ENCODE measurements at places on chromosomes 5 and 9. TPM values are rescaled to one million over a fixed set of nuclear protein-coding genes. Genes with fewer than 3 reads are reported as not detected.

- DNase-seq = peak; percentile 57
Observed at GRCh38 chr5:68033961-68034571, 181.5 kb upstream of the PIK3R1 start.

- no peak for DNase-seq
Observed at GRCh38 chr5:42828671-42829070, 17.0 kb upstream of the SELENOP start.

DNA sequence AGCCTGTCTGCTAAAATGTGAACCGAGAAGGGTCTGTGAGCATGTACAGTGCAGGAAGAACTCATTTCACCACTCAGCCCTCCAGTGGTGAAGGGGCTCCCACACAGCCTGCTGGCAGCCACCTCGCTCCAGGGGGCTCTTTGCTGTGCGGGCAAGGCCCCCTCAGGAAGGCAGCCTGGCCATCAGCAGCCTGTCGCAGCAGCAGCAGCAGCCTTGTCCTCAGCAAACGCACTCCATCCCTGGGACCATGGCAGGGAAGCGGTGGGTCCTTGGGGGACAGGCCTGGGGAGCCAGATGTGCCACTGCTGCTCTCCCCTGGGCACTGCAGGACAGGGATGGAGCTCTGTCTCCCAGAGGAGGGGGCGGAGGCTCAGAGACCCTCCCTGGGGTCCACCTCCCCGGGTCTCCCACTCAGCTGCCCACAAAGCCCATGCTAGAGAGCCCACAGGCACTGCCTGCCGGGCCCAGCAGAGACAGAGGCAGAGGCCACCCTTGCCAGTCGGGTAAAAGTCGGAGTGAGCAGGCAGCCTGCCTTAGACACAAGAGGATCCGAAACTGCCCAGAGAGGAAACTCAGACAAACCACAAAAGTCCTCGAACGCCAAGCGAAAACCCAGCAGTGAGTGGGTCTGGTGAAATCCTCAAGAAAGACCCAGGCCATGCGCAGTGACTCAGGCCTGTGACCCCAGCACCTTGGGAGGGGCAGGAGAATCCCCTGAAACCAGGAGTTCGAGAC lies 8.0 kb downstream of the BRD3 start:
- DNase-seq = no peak

DNA sequence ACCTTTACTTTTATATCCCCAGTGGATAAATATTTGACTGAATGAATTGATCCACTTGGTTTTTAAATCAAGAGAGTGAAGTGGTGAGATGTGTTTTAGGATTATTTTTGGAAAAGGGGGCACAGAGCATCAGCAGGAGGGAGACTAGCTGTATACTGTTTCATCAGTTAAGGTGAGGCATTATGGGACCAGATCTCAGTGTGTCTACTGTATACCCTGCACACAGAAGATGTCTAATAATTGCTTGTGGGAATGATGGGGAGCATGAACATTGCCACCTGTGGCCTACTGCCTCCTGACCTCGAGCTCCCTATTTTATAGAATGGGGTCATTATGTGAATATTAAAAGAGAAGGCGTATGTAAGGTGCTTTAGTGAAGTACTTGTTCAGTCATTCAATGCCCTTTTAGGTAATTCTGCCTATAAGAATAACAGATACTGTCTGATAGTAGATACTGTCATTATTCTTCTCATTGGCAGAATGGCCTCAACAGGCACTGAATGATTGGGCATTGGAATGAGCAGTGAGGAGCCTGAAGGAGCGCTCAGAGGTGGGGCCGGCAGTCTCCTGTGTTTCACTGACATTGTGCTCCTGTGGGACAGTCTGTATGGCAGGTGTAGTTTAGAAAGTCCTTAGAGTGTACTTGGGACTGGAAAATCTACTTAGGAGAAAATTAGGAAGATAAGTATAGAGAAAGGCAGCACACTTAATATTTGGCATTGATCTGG lies 47.4 kb upstream of the FAM120AOS start:
- no peak for DNase-seq

- no peak for DNase-seq
Observed at GRCh38 chr5:34488984-34489383, 167.1 kb upstream of the RAI14 start.

DNA sequence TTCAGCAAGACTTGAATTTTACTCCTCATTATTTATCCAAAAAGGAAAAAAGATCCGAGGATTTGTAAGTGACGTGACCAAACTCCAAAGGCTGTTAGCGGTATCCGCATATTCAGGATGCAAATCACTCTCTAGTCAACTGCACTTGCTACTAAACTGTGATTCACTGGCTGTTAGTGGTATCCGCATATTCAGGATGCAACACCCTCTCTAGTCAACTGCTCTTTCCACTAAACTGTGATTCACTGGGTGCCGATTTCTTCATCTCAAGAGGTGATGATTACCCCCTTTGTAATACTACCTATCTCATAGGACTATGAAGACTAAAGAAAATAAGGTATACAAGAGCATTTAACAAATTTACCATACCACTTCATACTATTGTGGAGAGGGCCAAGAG lies 5.7 kb downstream of the MAPKAP1 start:
- DNase-seq = no peak

- DNase-seq = no peak
Observed at GRCh38 chr9:91725651-91726050, 224.4 kb downstream of the ROR2 start.

DNA sequence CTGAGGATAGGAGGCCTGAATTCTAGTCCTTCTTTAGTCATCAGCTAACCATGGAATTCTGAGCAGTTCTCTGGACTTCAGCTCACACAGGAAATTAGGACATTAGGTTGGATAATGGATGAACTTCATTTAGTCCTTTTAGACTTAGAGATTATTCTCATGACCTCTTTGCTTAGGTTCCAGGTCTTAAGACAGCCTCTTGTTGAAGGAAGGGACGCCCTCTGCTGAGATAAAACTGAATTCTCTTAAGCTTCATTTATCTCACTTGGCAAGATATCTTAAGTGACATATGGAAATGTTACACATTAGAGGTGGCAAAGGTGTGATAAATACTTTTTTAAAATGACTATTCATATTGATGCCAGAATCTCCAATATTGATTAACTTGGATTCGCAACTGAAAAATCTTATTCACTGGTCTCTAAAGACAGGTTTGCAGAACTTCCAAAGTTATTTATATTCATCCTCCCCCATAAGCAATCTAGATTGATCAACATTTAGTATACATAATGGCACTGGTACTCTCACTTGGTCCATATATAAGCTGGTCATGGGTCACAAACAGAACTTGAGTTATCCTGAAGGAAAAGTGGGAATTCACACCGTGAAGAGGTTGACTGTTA lies 16.9 kb upstream of the ZNF366 start:
- DNase-seq = peak; percentile 71

- no peak for DNase-seq
Observed at GRCh38 chr5:135153661-135154060, 119.6 kb upstream of the PITX1 start.

DNA sequence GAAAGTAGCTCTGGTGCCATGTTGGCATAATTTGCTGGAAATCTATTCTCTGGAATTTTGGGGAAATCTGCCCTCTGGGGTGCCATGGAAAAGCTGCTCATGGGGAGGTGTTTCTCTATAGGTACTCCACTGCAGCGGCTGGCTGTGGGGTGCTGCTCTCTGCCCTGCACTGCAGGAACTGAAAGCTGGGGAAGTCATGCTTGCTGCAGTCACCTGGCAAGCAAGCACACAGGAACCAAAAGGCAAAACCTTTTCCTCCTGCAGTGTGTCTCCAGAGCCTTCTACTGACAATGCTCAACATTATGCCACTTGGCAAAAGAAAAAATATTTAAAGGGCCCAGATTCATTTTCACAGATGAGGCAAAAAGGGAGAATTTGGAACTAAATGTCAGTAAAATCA lies 25.8 kb upstream of the CARNMT1 start:
- no peak for DNase-seq

DNA sequence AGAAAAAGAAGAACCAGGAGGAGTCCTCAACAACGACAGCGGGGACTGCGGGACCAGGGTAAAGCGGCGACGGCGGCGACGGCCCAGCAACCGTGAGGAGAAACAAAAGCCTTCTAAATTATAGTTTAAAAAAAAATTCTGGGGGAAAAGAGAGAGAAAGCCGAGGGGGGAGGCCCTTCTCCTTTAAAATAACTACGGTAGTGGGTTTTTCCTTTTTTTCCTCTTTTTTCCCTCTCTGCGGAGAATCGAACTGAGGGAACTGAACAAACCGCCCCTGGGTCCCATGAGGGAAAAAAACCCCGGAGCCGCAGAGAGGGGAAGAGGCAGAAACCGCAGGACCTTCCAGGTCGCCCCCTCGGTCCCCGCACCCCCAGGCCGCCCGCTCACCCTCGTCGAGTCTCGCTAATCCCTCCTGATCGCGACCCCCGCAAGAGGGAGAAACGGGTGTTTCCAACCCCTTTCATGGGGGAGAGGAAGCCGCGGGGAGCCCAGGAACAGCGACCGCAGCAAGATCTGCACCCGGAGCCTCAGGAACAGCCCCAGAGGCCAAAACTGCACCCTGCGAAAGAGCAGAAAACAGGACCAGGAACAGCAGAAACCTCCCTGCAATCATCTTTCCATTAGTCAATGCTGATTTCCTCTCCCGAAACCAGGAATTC lies 453 bp downstream of the CPEB4 start:
- peak; percentile 40 for DNase-seq

DNA sequence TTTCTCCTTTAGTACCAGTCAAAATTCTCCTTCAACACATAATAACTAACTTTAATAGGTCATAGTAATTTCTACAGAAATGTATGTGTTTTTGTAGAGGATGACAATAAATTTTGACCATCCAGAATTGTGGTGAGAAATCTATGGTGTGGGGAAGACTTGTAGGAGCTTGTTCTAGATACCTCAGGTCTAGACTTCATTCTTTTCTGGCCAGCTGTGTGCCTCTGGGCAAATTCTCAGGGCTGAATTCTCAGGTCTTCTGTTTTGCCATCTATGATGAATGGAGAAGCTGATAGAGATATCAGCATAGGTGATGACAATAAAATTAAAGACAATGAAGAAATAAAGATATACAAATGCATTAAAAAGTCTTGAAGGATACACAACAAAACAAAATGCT lies 298.6 kb upstream of the MEF2C start:
- no peak for DNase-seq

- DNase-seq = no peak
Observed at GRCh38 chr5:160198146-160198545, 31.2 kb upstream of the FABP6 start.

DNA sequence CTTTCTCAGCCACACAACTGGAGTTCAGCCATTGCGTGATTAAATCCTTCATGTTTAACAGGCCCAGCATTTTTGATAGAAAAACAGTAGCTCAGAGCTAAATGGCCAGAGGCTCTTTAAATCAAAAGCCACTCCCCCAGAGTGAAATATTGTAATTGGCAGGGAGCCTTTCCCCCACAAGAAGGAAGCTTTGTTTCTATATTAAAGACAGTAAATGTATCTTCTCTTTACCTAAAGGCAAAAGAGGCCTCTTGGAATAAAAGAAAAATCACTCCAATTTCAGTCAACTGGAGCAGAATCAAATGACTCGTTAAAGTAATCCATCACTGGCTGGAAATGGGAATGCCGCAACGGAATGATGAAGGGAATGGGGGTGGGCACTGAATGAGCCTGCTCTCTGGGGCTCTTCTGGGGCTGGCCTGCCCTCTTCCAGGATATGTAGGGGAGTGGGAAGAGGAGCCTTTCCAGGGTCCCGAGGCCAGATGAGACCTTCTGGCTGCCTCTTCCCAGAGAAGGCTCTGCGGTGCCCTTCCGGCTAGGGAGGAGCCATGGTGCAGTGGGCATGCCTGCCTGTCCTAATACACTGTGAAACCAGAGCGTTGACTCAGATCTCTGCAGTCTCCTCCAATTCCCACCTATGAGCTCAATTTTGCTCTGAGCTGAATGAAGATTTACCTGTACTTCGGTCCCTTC lies 45.2 kb downstream of the ANKDD1B start:
- no peak for DNase-seq

DNA sequence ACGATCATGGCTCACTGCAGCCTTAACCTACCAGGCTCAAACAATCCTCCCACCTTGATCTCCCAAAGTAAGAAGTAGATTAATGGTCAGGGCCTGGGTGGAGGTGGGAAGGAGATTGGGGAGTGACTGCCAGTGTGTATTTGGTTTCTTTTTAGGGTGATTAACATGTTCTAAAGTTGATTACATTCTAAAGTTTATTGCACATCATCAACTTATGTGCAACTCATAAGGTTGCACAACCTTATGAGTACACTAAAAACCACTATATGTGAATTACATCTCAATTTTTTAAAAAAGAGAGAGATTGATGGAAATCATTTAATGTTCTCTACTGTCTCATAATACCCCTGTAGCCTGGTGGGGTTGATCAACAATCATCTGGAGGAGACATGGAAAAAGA lies 218.1 kb downstream of the AOPEP start:
- DNase-seq = no peak

- DNase-seq = no peak
Observed at GRCh38 chr9:96501633-96502538, 51.9 kb downstream of the HABP4 start.

- DNase-seq = no peak
Observed at GRCh38 chr5:40654377-40654991, 25.2 kb upstream of the PTGER4 start.

DNA sequence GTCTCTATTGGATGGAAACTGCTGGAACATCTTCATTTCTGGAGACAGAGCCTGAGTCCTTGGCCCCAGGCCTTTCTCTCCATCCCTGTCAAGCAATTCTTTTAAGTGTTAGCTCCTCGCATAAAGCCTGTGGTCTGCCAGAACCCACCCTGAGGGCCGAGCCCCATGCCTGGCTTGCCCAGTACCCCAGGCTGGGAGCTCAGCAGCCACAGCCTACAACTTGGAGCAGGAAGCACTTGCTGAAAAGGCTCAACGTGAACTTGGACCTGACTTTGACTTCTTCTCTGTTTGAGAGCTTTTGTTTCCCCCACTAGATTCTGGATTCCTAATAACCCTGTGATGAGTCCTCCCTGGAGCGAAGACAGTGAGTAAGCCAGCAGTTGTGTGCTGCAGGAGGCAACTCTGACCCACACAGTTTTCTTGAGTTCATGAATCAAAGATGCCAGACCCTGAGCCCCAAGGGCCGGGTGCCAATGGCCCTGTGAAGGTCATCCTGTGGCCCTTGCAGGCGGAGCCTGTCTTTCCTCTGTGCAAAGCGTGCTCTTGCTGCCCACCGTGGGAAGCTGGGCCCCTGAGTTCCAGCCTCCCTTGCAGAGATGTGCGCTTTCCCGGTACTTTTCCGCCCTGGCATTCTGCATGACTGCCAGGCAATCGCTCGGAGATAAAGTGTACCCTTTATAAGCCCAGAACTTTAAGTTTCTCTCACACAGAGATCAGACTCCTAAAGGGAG lies 64.3 kb upstream of the RUFY1 start:
- no peak for DNase-seq

- DNase-seq = no peak
Observed at GRCh38 chr5:131628990-131629389, 6.0 kb downstream of the RAPGEF6 start.

GRCh38 chr9:18575686-18576085 lies 101.7 kb downstream of the ADAMTSL1 start:
- DNase-seq = no peak

Gene CDH6
- 4.4 TPM for polyA plus RNA-seq

Gene CNTNAP3
- polyA plus RNA-seq = 1.5 TPM

Gene COL15A1
- polyA plus RNA-seq = 226 TPM

Gene PRLR
- polyA plus RNA-seq = 0.39 TPM

Gene KCNV2
- polyA plus RNA-seq = 0.08 TPM

Gene PCDHGB3
- 0.99 TPM for polyA plus RNA-seq

Gene ZFP2
- 1.7 TPM for polyA plus RNA-seq

Gene SPATA6L
- polyA plus RNA-seq = 0.17 TPM

Gene TSSK1B
- polyA plus RNA-seq = not detected

Gene OGN
- polyA plus RNA-seq = 619 TPM

Gene C1QTNF3
- 55.4 TPM for polyA plus RNA-seq

All from muscle of back (tissue), 13 donors.